ENCODE measurements at places on chromosomes 6 and 20.

DNA sequence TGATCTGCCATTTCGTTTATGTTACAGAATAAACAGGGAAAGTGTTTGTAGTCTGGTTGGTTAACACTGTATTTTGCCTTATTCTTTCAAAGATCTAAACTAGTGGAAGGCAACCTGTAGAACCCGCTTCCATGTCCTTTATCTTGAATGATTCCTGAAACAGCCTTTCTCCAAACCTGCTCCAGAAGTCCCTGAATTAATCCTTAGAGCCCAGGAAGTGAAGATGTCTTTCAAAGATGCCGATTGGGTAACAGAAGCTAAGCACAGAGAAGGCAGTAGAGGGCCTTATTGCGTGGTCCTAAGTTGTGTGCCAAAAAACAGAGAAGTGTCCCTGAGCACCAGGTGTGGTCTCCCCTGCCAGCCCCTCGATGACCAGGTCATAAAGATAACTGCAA is 19.2 kb upstream of the ZSCAN16 start:
- H3K4me1 ChIP-seq = no peaks in the 10 kb centered on the region
- no peaks in the 10 kb centered on the region for H3K27me3 ChIP-seq
- DNase-seq = no peak
- no peaks in the 10 kb centered on the region for H3K36me3 ChIP-seq
- peak overlapping the region; percentile 76 for H3K27ac ChIP-seq

- no peak overlapping the region for H3K27ac ChIP-seq
- peaks cover 21% of the 10 kb centered on the region for H3K27me3 ChIP-seq
- peak overlapping the region; percentile 54 for H3K4me3 ChIP-seq
- peaks cover 11% of the 10 kb centered on the region for H3K4me1 ChIP-seq
- DNase-seq = no peak
Measured at GRCh38 chr20:31476643-31477215, 1.6 kb downstream of the REM1 start.

GRCh38 chr20:59808729-59809381 is 124.6 kb downstream of the SYCP2 start:
- H3K4me1 ChIP-seq = no peaks in the 10 kb centered on the region
- H3K27ac ChIP-seq = no peak overlapping the region
- no peaks in the 10 kb centered on the region for H3K27me3 ChIP-seq
- no peak overlapping the region for H3K4me3 ChIP-seq

DNA sequence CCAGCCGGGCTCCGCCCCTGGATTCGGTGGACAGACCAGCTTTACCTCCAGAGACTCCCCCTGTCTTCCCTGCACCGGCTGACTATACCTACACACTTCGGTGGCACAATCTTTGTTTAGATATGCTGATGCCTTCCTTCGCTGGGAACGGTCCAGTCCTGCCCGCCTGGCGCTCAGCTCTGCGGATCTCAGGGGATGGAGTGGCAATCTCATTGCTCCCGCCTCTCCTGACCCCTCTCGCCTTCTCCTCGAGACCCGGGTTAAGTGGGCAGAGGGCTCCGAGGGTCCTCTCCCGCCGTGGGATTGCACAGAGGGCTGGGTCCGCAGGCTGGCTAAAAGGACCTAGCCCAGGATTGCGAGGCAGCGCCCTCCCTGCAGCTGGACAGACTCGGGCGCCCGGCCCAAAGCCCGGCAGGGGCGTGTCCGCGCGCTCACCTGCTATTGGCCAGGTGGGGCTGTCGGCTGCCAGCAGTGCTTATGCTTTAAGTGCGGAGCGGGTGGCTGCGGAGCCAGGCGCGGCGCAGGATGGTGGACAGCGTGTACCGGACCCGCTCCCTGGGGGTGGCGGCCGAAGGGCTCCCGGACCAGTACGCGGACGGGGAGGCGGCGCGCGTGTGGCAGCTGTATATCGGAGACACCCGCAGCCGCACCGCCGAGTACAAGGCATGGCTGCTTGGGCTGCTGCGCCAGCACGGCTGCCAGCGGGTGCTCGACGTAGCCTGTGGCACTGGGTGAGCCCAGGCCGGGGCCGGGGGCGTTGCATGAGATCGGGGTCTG is at the start of gene GNMT:
GNMT (plus strand) TSS at position 512 of the 777 bp plus-strand sequence; CDS start at position 526, 14 bp downstream.
- H3K27ac ChIP-seq = peak within 1 kb of the TSS; percentile 47
- H3K4me1 ChIP-seq = peaks cover 8% of the 10 kb centered on the region
- DNase-seq = peak; percentile 48
- no peaks in the 10 kb centered on the region for H3K36me3 ChIP-seq
- H3K27me3 ChIP-seq = no peaks in the 10 kb centered on the region
- H3K4me3 ChIP-seq = peak within 1 kb of the TSS; percentile 28

- no peaks in the 10 kb centered on the region for H3K27me3 ChIP-seq
- no peak overlapping the region for H3K27ac ChIP-seq
- no peaks in the 10 kb centered on the region for H3K36me3 ChIP-seq
- no peak for DNase-seq
Measured at GRCh38 chr6:114247101-114247500, 95.7 kb downstream of the HS3ST5 start.

GRCh38 chr6:100153636-100154275 is 159.7 kb upstream of the MCHR2 start:
- no peak for DNase-seq
- no peak overlapping the region for H3K4me3 ChIP-seq
- no peaks in the 10 kb centered on the region for H3K36me3 ChIP-seq
- H3K4me1 ChIP-seq = no peaks in the 10 kb centered on the region
- H3K27ac ChIP-seq = no peak overlapping the region

- H3K4me1 ChIP-seq = peaks cover 98% of the 10 kb centered on the region
- peaks cover 4% of the 10 kb centered on the region for H3K36me3 ChIP-seq
- DNase-seq = no peak
- H3K27me3 ChIP-seq = no peaks in the 10 kb centered on the region
- H3K27ac ChIP-seq = peak overlapping the region; percentile 82
Measured at GRCh38 chr6:108650781-108651180, 90.1 kb downstream of the FOXO3 start.

GRCh38 chr6:150549674-150550101 is 50.0 kb upstream of the PLEKHG1 start:
- H3K27ac ChIP-seq = no peak overlapping the region
- DNase-seq = no peak
- no peaks in the 10 kb centered on the region for H3K36me3 ChIP-seq
- no peaks in the 10 kb centered on the region for H3K27me3 ChIP-seq
- H3K4me1 ChIP-seq = peaks cover 22% of the 10 kb centered on the region
- no peak overlapping the region for H3K4me3 ChIP-seq

- H3K27me3 ChIP-seq = peaks cover 47% of the 10 kb centered on the region
- no peak overlapping the region for H3K4me3 ChIP-seq
- no peaks in the 10 kb centered on the region for H3K36me3 ChIP-seq
- peaks cover 6% of the 10 kb centered on the region for H3K4me1 ChIP-seq
- DNase-seq = no peak
- no peak overlapping the region for H3K27ac ChIP-seq
Measured at GRCh38 chr20:2755451-2756055, 44.9 kb downstream of the CPXM1 start.

DNA sequence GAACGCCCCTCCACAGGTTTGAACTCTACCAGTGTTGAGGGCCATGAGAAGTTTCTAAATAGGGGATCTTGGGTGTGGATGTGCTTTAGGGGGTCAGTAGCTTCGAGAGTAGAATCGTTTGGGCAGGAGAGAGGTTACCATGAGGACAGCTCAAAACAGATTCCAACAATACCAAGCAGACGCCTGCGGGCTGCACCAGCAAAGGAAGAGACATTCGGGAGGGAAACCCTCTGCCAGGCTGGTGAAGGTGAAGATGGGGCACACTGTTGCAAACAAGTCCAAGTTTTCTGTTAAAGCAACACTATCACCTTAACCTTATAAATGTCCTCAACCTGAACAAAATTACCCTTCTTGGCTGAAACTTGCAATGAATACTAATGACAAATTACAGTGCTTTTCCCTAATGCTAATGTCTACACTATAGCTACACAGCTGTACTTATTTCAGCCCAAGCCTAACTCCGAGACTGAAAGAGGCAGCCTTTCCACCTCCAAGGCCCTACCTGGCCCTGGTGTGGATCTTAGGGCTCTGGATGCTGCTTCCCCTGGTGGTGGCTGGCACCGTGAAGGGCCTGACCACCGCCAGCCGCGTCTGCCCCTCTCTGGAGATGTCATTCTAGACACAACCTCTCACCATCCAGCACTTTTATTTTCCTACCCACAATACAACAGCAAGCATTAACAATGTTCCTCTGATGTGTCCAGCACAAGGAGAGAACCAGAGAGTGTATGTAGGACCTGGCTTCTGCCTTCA is 80.1 kb downstream of the DLL1 start:
- no peaks in the 10 kb centered on the region for H3K36me3 ChIP-seq
- DNase-seq = no peak
- H3K27me3 ChIP-seq = peaks cover 21% of the 10 kb centered on the region
- H3K4me3 ChIP-seq = no peak overlapping the region
- H3K4me1 ChIP-seq = no peaks in the 10 kb centered on the region
- no peak overlapping the region for H3K27ac ChIP-seq

GRCh38 chr20:62576815-62577489 is 65.4 kb upstream of the SLCO4A1 start:
- no peak for DNase-seq
- peaks cover 30% of the 10 kb centered on the region for H3K4me1 ChIP-seq
- H3K36me3 ChIP-seq = no peaks in the 10 kb centered on the region
- peaks cover 64% of the 10 kb centered on the region for H3K27me3 ChIP-seq

Measured in heart left ventricle (tissue), 16 donors.